ENCODE measurements at places on chromosomes 12 and 14.

DNA sequence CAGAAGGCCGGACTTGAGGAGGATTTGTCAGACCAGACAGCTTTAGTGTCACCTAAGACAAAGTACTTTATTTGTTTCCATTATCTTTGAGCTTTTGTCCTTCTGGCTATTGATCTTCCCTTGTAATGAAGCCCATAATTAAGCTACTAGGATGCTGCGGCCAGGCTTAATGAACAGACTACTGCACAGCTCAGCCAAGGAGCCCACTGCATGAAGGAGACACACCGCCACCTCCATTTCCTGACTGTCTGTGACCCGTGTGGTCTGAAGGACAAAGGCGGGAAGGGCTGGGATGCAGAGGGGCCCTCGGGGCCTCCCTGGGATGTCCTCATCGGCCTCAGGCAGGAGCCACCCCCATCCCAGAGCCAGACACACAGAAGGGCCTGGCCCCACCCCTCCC is 31.0 kb upstream of the GALNT9 start:
- DNase-seq: no peak

- DNase-seq: no peak
Observed at GRCh38 chr14:71036433-71036832, 129.2 kb downstream of the PCNX1 start.

DNA sequence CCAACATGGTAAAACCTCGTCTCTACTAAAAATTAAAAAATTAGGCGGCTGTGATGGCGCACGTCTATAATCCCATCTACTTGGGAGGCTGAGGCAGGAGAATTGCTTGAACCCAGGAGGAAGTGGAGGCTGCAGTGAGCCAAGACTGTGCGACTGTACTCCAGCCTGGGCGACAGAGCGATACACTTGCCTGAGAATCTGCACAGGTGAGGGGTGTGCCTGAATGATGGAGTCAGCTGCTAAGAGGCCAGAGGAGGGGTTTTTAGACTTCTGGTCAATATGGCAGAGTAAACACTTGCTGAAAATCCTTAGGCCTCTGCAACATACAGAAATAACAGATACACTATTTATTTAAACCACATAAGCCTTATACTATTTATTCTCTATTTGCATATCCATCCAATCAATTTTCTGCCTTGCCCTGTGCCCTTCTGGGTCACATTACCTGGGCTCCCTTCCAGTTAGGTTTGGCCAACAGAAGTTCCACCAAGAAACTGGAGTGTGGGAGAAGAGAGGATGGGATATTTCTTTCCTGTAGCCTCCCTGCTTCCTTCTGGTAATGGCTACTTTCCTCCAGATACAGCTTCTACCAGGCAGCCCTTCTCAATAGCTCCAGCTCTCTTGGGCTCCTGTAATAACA is 117.6 kb downstream of the EFCAB11 start:
- no peak for DNase-seq

- no peak for DNase-seq
Observed at GRCh38 chr12:110936367-110937103, 16.2 kb upstream of the MYL2 start.

DNA sequence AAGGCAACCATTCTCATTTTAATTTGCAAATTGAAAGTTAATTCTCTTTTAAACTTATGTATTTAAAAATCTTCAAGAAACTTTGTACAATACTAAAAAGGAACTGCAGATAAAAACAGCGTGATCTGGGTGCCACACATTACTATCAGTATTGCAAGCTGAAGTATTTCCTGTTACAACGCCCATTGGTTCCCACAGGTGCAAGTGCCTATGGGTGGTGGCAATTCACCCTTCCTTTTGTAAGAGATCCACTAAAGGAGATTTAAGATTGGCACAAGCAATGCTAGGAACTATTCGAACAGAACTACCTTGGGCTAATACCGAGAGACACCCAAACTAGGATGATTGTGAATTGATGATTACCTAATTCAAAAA is 13.2 kb downstream of the TAOK3 start:
- no peak for DNase-seq

GRCh38 chr12:91460469-91460868 is 277.9 kb upstream of the DCN start:
- no peak for DNase-seq

DNA sequence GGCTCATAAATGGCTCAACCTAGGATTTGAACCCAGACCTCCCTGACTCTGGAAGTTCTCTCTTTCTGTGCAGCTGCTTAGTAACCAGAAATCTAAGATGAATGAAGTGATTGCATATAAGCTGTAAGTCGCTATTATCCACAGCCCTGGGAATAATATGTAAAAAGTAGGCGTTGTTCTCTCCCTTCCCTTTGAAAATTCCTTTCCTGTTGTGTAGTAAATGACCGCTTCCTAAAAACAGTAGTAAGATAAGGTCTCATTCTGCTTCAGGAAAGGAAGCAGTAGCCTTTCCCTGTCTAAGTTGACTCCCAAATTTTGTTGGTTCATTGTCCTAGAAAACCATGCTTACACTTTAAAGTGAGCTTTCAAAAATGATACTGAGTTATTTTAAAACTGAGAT is 418.3 kb downstream of the EGLN3 start:
- DNase-seq: no peak

GRCh38 chr14:20343862-20344220 is 406 bp downstream of the PARP2 start:
- DNase-seq: no peak
